T-helper 1 cell (primary cell): ENCODE measurements at places on chromosomes 5 and 9.

GRCh38 chr9:131625790-131626670 lies 80.7 kb downstream of the PRRT1B start:
- no peak for DNase-seq

DNA sequence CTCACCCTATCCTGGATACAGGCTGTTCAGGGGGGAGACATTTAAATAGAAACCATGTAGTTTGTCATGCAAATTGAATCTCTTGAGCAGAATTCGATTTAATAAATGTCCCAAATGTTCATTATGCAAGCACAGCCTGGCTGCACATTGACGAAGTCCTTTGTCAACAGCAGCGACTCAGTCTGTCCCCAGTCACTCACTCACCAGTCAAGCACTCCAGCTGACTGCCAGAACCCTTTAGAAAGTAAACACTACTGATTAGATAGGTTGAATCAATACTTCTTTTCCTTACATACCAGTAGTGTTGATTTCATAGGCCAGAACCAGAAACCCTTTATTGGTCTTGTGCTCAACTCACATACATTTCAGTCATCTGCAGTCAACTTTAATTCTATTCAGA lies 27.5 kb downstream of the CDH6 start:
- DNase-seq = no peak

DNA sequence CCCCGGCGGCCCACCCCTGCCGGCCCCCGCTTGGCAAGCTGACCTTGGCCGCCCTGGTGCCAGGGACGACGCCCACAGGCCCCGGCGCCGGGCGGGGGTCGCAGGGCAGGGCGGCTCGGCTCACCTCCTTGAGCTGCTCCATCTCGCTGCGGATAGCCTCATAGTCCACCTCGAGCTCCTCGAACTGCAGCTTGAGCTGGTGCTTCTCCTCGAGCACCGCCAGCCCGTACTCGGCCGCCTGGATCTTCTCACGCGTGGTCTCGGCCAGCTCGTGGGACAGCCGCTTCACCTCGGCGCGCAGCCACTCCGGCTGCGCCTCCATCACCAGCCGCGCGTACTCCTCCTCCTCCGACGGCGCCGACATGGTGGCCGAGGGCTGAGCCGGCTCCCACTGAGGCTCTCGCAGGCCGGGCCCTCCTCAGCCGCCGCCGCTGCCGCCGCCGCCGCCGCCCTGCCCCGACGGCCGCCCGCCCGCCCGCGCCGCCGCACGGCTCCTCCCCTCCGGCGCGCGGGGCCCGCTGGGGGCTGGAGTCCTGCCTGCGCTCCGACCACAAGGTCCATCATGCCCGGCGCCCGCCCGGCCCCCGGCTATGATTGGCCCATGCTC lies at the start of gene BICD2:
Gene BICD2 (minus strand): TSS at position 453 of the 607 bp plus-strand sequence. CDS start 89 bp downstream, at position 364.
- no peak for DNase-seq

- no peak for DNase-seq
Observed at GRCh38 chr5:170519549-170519948, 15.7 kb downstream of the KCNIP1 start.

DNA sequence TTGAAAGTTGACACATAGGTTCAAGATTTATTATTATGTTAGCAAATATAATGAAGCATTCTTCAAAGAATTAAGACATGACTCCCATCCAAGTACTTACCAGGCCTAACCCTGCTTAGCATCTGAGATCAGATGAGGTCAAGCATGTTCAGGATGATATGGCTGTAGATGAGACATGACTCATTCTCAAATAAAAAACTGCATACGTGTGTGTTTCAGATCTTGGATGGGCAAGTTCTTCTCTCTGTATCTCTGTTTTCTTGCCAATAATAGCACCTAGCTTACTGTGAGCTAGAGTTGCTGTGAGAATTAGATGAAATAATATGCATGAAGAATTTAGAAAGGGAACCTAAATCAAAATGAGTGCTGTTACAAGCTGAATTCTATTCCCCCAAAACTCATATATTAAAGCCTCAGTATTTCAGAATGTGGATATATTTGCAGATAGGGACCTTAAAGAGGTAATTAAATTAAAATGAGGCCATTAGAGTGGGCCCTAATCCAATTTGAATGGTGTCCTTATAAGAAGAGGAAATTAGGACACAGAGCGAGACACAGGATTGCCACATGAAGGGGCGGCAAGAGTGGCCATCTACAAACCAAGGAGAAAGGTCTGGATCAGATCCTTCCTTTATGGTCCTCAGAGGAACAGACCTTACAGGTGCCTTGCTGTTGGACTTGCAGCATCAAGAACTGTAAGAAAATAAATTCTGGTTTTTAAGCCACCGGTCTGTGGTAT lies 146.2 kb downstream of the MARCHF11 start:
- no peak for DNase-seq

GRCh38 chr5:134938030-134938429 lies 29.7 kb upstream of the CATSPER3 start:
- DNase-seq = no peak

GRCh38 chr9:18747595-18747994 lies 273.6 kb downstream of the ADAMTSL1 start:
- DNase-seq = no peak

- no peak for DNase-seq
Observed at GRCh38 chr9:111158363-111158762, 120.1 kb upstream of the LPAR1 start.

DNA sequence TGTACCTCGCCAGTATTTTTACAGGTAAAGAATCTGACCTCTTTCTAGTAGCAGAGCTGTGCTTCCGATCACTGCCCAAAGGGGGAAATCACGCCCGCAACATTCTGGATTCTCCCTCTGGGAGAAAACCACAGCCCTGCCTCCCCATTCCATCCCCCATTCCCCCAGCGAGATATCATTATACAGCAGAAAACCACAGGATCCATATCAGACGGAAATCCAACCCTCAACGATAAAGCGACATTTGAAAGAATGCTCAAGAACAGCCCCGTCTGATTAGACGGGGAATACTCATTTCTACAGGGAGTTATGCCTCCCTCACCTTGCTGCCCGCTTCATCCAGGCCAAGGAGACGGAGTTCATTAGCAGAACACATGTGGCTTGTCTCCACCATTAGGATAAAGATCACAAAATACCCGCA lies 172.8 kb downstream of the COL23A1 start:
- no peak for DNase-seq

DNA sequence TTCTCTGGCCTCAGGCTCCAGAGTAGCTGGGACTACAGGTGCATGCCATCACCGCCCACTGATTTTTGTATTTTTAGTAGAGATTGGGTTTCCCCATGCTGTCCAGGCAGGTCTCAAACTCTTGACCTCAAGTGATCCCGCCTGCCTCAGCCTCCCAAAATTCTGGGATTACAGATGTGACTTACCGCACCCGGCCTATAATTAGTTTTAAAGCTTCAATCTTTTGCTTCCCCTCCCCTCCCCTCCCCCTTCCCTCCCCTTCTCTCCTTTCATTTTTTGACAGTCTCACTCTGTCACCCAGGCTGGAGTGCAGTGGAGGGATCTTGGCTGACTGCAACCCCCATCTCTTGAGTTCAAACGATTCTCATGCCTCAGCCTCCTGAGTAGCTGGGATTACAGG lies 433.3 kb upstream of the EDIL3 start:
- DNase-seq = no peak

DNA sequence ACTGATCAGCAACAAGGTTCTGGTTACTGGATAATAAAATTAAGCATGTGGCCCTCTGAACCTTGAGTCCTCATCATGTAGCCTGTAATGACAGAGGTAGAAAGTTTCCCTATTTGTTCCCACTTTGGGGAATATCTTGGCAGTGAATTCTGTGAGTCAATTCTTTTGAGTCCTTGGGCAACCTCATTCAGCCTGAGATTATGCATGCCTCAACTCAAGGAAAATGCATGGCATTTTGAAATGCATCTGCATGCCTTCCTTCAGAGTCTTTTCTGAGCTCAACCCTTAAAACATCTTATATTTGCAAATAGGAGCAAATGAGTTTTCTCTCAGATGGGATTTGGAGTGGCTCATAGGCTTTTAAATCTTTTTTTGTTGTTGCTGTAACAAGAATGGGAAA lies 218.1 kb upstream of the CD180 start:
- DNase-seq = no peak

DNA sequence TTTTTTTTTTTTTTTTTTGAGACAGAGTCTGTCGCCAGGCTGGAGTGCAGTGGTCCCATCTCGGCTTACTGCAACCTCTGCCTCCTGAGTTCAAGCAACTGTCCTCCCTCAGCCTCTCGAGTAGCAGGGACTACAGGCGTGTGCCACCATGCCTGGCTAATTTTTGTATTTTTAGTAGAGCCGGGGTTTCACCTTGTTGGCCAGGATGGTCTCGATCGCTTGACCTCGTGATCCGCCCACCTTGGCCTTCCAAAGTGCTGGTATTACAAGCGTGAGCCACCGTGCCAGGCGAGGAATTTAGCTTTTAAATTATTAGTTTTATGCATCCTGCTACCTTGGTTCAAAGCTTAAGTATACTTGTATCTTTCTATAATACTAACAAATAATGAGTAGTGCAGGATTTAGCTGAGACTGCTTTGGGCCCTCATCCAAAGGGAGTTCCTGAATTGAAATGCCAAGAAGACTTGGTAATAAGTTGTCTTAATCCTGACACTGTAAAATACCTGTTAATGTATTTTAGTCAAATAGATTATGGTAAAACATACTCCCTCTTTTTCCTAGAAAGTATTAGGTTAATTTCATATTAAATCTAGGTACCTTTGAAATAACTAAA lies 5.0 kb downstream of the CDC42SE2 start:
- DNase-seq = no peak

- DNase-seq = no peak
Observed at GRCh38 chr5:40474250-40474649, 205.5 kb upstream of the PTGER4 start.

GRCh38 chr9:6113312-6113711 lies 97.9 kb upstream of the RANBP6 start:
- no peak for DNase-seq

DNA sequence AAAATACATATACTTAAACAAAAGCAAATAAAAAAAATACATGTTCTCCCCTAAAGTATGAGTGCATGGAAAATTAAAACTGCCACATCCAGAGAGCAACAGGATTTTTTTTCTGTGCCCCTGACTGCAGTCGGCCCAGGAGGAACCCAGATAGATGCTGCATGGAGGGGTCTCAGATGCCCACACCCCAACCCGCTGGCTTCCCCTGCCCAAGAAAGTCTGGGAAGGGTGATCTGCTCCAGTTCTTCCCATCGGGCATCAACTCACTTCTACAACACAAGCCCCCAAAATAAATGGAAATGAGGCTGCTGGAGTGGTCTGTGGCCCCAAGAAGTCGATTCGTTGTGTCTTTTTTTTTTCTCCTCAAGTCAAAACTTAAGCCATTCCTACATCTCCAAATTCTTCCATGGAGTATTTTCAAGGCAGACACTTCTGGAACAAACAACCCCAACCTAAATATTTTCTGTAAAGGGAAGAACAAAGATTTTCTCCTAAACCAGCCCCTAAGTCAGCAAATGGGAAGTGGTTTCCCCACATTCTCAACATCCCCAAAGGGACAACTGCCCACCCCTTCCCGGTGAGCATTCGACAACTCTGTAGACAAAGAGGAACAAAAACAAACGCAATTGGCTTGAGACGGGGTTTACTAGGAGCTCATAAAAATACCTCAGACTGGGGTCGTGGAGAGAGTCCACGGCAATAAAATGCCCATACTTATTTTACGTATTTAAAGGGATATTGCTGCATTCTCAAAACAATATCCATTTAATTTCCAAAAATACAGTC lies 46.7 kb downstream of the ROR2 start:
- DNase-seq = no peak

DNA sequence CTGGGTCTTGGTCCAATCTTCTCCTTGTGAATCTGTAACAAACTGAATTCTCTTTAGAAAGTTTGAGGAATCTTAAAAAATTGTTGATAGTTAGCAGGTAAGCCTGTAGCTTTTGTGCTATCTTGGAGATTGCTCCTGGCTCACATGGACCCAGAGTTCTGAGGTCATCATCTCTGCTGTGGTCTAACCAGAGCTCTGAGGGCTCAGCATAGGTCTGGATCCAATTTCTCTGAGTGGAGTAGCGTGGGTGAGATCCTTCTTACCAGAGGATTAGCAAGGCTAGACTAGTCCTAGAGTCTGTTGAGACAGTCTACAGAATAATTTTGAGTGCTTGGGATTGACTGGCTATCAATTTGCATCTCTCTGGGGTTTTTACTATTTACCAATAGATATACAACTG lies 60.5 kb upstream of the IL6ST start:
- no peak for DNase-seq

DNA sequence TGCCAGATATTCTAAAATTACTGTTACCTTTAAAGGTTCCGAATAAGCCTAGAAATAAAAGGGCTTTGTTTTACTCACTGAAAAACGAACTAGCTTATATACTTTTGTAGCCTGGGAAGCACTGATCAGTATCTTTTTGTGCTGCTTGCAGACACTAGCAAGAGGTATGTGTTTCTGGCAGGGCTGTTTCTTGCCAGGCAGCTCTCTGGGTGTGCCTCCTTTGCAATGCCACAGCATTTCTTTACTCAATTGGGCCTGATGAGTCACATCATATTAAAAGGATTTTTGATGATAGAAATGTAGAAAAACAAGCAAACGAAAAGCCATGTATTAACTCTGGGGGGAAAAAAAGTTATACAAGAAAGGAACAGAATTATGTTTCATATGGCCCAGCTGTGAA lies 35.6 kb downstream of the CD180 start:
- DNase-seq = peak; percentile 22

- DNase-seq = no peak
Observed at GRCh38 chr9:112274600-112274999, 58.8 kb downstream of the PTBP3 start.

- no peak for DNase-seq
Observed at GRCh38 chr5:145245354-145245753, 589.8 kb downstream of the PRELID2 start.

- no peak for DNase-seq
Observed at GRCh38 chr5:150111122-150111521, 24.8 kb upstream of the CSF1R start.

GRCh38 chr5:176407456-176408251 lies 8.7 kb downstream of the CLTB start:
- no peak for DNase-seq

GRCh38 chr5:179792612-179793467 lies 946 bp upstream of the LTC4S start:
- no peak for DNase-seq

DNA sequence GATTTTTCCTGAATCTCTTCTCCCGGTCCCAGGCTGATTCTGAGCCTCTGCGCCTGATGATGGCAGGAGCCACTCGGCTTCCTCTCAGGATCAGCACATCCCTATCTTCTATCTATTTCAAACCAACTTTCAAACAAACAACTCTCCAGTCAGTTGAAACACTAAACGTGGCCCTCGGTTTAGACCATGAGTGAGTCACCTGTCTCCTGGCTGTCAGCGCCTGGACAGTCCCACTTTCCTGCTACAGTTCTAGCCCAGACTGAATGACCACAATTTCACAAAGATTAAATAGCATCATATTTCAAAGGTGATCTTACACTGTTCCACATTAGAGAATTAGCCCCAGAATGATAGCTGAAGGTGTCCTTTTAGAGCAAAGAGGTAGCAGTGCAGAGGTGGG lies 6.2 kb downstream of the SLC6A19 start:
- DNase-seq = no peak

DNA sequence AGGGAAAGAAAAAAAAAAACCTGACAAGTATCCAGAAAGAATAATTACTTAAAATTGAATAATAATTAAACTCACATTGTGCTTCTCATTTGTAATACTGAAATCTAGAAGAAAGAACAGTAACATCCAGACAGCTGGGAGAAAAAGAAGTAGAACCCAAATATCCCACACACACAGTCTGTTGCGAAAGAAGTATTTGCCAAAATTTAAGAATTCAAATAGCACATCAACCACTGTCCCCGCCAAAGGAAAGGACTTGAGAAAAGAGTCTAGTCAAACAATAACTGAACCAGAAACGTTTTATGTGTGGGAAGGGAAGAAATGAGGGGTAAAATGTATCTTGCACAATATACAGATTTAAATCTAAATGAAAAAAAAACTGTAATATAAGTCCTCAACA lies 202.8 kb downstream of the MLLT3 start:
- no peak for DNase-seq
